ENCODE measurements at places on chromosomes 13 and 19.

GRCh38 chr19:34041925-34042521, 130.3 kb upstream of the LSM14A start:
- no peaks in the 10 kb centered on the region for H3K4me1 ChIP-seq
- H3K27ac ChIP-seq: no peak overlapping the region
- no peaks in the 10 kb centered on the region for H3K36me3 ChIP-seq
- peak; percentile 22 for DNase-seq
- H3K27me3 ChIP-seq: no peaks in the 10 kb centered on the region
- no peak overlapping the region for H3K4me3 ChIP-seq

DNA sequence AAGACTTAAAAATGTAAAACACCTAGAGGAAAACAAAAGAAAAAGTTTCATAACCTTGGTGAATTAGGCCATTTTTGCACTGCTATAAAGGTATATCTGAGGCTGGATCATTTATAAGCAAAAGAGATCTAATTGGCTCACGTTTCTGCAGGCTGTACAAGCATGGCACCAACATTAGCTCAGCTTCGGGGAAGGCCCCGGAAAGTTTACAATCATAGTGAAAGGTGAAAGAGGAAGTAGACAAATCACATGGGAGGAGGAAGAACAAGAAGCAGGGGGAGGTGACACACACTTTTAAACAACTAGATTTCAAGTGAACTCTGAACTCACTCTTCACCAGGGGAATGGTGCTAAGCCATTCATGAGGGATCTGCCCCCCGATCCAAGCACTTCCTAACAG, 1358.5 kb upstream of the PCDH9 start:
- H3K27me3 ChIP-seq: no peaks in the 10 kb centered on the region
- no peak overlapping the region for H3K4me3 ChIP-seq
- no peak overlapping the region for H3K27ac ChIP-seq
- no peaks in the 10 kb centered on the region for H3K4me1 ChIP-seq

- no peak overlapping the region for H3K4me3 ChIP-seq
- no peak overlapping the region for H3K27ac ChIP-seq
- H3K27me3 ChIP-seq: no peaks in the 10 kb centered on the region
- no peaks in the 10 kb centered on the region for H3K36me3 ChIP-seq
These were observed 324.9 kb downstream of the KCNRG start for GRCh38 chr13:50340146-50340545.

- H3K36me3 ChIP-seq: no peaks in the 10 kb centered on the region
- peaks cover 2% of the 10 kb centered on the region for H3K4me1 ChIP-seq
- H3K27ac ChIP-seq: no peak overlapping the region
These were observed 204.1 kb upstream of the ZNF536 start for GRCh38 chr19:30167976-30168635.

DNA sequence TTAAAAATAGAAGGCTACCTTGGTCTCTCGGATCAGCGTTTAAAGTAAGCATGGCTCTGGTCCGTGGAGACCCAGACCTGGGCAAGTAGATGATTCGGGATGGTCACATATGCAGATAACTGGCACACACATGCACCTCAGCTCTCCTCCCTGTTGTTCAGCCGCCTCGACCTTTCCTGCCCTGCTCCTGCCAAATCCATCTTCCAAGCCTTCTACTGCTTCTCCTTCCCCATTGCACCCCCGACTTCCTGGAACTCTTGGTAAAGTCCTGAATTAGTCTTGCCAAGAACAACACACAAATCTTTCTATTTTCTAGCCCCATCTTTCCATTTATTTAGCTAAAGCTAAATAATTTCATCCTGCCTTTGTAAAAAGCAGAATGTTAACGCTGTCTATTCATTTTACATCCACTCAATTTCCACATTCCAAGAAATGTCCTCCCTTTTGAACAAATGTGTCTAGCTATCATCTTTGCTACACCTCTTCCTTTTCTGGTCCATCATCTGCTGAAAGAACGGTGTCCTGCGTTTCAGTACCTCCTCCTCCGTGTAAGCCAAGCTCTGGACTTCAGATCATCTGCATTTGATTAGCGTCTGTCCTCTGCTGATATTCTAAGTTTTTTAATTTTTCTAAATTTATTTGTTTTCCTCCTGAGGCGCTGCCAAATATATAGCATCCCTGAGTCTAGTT, 92.5 kb downstream of the ZIC5 start:
- peaks cover 20% of the 10 kb centered on the region for H3K27me3 ChIP-seq
- no peak overlapping the region for H3K4me3 ChIP-seq
- H3K4me1 ChIP-seq: no peaks in the 10 kb centered on the region
- H3K27ac ChIP-seq: no peak overlapping the region
- H3K36me3 ChIP-seq: no peaks in the 10 kb centered on the region

DNA sequence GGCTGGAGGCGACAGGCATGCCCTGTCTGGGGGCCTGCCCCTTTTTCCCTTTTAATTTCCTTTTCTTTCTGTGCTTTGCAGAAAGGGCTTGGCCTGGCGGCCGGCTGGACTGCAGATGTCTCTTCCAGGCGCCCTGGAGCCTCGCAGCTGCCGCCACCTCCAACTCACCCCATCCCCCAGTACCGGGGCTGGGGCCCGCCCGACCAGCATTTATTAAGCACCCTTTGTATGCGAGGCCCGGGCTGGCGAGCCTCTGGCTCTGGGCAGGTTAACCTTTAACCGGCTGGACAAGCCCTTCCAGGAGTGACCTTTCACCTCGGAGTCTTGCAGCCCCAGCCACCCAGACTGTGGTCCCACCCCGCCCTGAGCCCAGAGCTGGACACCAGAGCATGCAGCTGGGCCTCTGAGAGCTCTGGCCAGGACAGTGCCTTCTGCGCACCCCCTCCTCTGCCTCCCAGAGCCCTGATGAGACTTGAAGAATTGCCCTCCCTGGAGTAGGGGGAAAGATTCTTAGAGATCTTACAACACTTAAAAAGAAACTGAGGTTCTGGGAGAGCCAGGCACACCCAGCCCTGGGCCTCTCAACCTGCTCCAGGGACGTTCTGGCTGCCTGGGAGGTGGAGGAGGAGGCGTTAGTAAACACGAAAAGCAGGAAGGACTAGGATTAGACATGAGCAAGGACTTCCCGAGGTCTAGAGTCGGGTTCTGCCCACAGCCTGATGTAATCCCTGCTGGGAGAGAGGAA, 1.1 kb upstream of the NR2F6 start:
- H3K36me3 ChIP-seq: no peaks in the 10 kb centered on the region
- peak overlapping the region; percentile 55 for H3K4me3 ChIP-seq
- peak; percentile 89 for DNase-seq
- H3K27me3 ChIP-seq: no peaks in the 10 kb centered on the region
- H3K4me1 ChIP-seq: peaks cover 44% of the 10 kb centered on the region

- no peak overlapping the region for H3K27ac ChIP-seq
- no peaks in the 10 kb centered on the region for H3K36me3 ChIP-seq
- DNase-seq: no peak
These were observed 147.8 kb upstream of the PCDH9 start for GRCh38 chr13:67377919-67378318.

DNA sequence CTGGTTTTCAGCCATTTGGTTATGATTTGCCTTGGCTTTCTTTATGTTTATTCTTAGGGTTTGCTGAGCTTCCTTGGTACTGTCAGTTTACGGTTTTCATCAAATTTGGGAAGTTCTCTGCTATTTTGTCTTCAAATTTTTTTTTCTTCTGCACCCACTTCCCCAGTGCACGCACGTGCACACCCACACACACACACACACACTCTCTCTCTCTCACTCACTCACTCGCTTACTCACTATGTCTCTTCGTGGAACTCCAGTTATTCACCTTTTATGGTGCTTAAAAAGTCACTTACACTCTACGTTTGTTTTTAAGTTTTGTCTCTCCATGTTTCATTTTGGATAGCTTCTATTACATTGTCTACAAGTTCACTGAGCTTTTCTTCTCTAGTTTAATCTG, 7.1 kb downstream of the AKAP11 start:
- no peak overlapping the region for H3K27ac ChIP-seq
- no peaks in the 10 kb centered on the region for H3K27me3 ChIP-seq
- peak; percentile 25 for DNase-seq
- H3K36me3 ChIP-seq: no peaks in the 10 kb centered on the region
- no peak overlapping the region for H3K4me3 ChIP-seq

DNA sequence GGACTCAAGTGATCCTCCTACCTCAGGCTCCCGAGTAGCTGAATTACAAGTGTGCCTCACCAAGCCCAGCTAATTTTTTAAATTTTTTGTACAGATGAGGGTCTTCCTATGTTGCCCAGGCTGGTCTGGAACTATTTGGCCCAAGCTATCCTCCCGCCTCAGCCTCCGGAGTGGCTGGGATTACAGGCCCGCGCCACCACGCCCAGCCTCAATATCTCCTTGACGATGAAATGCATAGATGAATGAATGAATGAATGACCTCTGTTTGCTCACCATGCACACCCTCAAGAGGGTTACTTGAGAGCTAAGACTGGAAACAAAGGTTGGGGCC, 14.9 kb upstream of the AP1M2 start:
- peaks cover 17% of the 10 kb centered on the region for H3K4me1 ChIP-seq
- no peaks in the 10 kb centered on the region for H3K36me3 ChIP-seq
- H3K4me3 ChIP-seq: no peak overlapping the region
- DNase-seq: no peak

DNA sequence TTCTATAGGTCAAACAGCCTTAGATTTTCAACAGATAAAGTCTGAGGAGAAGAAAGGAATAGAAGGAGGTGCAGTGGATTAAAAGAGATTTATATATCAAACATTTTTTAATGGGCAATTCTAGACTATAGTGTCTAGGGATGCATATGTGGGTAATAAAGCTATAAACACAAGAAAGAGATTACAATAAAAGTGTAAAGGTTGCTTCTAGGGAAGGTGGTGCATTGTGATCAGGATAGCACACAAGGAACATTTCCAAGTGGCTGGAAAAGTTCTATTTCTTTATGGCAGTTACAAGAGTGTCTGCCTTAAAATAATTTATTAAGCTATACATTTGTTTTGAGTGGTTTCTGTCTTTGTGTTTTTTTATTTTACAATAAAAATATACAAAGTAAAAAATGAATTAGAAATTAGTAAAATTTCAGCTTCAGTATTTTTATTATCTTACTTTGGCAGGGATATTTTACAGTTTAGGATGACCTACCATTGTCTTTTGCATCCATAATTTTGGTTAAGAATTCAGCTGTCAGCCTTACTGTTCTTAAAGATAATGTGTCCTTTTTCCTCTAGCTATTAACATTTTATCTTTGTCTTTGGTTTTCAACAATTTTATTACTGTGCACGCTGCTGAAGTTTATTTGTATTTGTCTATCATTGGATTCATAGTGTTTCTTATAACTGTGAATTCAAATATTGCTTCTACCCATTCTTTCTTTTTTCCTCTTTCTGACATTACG, 221.8 kb downstream of the LACC1 start:
- DNase-seq: no peak
- no peak overlapping the region for H3K27ac ChIP-seq
- no peaks in the 10 kb centered on the region for H3K27me3 ChIP-seq
- no peaks in the 10 kb centered on the region for H3K36me3 ChIP-seq
- H3K4me1 ChIP-seq: peaks cover 19% of the 10 kb centered on the region

DNA sequence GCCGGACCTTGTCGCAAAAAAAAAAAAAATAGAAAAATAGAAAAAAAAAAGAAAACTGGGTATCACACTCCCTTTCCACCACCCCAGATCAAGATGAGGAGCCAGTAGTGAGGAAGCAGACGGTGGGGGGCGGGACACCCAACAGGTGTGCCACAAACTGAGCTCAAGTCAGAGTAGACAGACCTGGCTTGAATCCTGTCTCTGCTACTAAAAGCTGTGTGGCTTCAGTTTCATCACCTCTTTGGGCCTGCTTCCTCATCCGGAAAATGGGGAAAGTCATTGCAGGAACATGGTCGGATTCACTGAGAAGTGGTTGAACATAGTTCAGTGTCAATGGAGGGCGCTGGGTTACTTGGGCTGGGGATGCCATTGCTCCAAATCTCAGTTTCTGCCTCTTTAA, 2.9 kb downstream of the HIF3A start:
- H3K36me3 ChIP-seq: peaks cover 28% of the 10 kb centered on the region
- H3K4me3 ChIP-seq: peak overlapping the region; percentile 58
- H3K27me3 ChIP-seq: no peaks in the 10 kb centered on the region
- peak overlapping the region; percentile 97 for H3K27ac ChIP-seq
- H3K4me1 ChIP-seq: peaks cover 75% of the 10 kb centered on the region

- H3K27me3 ChIP-seq: no peaks in the 10 kb centered on the region
- DNase-seq: peak; percentile 40
- no peak overlapping the region for H3K4me3 ChIP-seq
These were observed 73.9 kb upstream of the OXGR1 start for GRCh38 chr13:97068151-97068550.

GRCh38 chr13:28532388-28533124, 37.6 kb upstream of the FLT1 start:
- peaks cover 14% of the 10 kb centered on the region for H3K4me1 ChIP-seq
- peak overlapping the region; percentile 25 for H3K4me3 ChIP-seq
- H3K27me3 ChIP-seq: peaks cover 63% of the 10 kb centered on the region
- H3K27ac ChIP-seq: peak overlapping the region; percentile 47
- peak; percentile 36 for DNase-seq
- no peaks in the 10 kb centered on the region for H3K36me3 ChIP-seq

GRCh38 chr13:101703838-101704237, 251.4 kb downstream of the ITGBL1 start:
- no peaks in the 10 kb centered on the region for H3K4me1 ChIP-seq
- no peak overlapping the region for H3K4me3 ChIP-seq
- no peaks in the 10 kb centered on the region for H3K27me3 ChIP-seq
- no peaks in the 10 kb centered on the region for H3K36me3 ChIP-seq
- DNase-seq: no peak

GRCh38 chr13:112702341-112702985, 12.6 kb downstream of the ATP11A start:
- no peak overlapping the region for H3K4me3 ChIP-seq
- peak overlapping the region; percentile 87 for H3K27ac ChIP-seq
- peak; percentile 72 for DNase-seq
- H3K27me3 ChIP-seq: no peaks in the 10 kb centered on the region
- H3K36me3 ChIP-seq: no peaks in the 10 kb centered on the region
- H3K4me1 ChIP-seq: peaks cover 31% of the 10 kb centered on the region

- peaks cover 41% of the 10 kb centered on the region for H3K27me3 ChIP-seq
- H3K27ac ChIP-seq: no peak overlapping the region
- H3K4me3 ChIP-seq: no peak overlapping the region
- H3K36me3 ChIP-seq: no peaks in the 10 kb centered on the region
These were observed 20.5 kb upstream of the SHKBP1 start for GRCh38 chr19:40555978-40556689.

GRCh38 chr13:48142436-48142835, 47.5 kb upstream of the MED4 start:
- H3K4me1 ChIP-seq: peaks cover 4% of the 10 kb centered on the region
- no peaks in the 10 kb centered on the region for H3K27me3 ChIP-seq
- no peak overlapping the region for H3K27ac ChIP-seq
- DNase-seq: no peak
- H3K36me3 ChIP-seq: no peaks in the 10 kb centered on the region
- H3K4me3 ChIP-seq: no peak overlapping the region

DNA sequence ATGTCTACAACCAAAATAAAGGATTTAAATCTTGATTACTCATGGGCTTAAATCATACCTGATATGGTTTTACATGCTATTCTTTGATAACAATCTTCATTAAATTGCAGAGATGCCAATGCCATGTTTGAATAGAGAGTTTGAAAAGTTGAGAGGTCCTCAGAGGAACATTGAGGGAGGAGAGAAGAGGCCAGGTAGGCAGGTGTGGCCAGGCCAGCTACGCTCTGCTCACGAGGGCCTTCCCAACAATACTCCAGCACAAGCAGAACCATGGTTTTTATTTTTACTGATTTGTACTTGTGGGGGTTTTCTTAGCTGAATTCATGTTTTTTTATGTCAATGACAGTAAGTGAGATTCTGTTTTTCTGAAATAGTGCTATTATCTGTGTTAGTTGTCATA, 158.1 kb upstream of the RFC3 start:
- H3K4me1 ChIP-seq: no peaks in the 10 kb centered on the region
- no peak overlapping the region for H3K27ac ChIP-seq
- no peaks in the 10 kb centered on the region for H3K27me3 ChIP-seq
- no peak for DNase-seq
